CD4-positive, alpha-beta T cell treated with Interleukin-15 for 1 hour (primary cell): ENCODE measurements at places on chromosomes 11 and 22.
A peak's percentile ranks its signal among the peaks of the same experiment; 100 is the strongest.

DNA sequence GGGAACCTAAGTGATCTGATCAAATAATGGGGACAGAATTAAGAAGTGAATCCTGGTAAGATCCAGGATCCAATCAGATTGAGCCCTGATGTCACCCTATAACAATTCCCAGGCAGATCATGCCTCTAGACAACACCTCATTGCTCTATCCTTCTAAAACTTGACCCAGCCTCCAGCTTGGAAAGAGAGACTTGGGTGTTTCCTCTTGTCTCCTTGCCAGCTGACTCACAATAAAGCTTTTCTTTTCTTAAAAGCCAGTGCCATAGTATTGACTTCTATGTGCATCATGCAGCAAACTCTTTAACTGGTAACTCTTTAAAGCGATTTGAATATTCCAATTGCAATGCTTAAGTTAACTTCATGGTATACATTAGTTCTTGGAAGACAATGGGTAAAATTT, 109.6 kb upstream of the CHORDC1 start:
- no peak for DNase-seq

GRCh38 chr11:66126064-66126463, 56.0 kb downstream of the PACS1 start:
- peak; percentile 23 for DNase-seq

DNA sequence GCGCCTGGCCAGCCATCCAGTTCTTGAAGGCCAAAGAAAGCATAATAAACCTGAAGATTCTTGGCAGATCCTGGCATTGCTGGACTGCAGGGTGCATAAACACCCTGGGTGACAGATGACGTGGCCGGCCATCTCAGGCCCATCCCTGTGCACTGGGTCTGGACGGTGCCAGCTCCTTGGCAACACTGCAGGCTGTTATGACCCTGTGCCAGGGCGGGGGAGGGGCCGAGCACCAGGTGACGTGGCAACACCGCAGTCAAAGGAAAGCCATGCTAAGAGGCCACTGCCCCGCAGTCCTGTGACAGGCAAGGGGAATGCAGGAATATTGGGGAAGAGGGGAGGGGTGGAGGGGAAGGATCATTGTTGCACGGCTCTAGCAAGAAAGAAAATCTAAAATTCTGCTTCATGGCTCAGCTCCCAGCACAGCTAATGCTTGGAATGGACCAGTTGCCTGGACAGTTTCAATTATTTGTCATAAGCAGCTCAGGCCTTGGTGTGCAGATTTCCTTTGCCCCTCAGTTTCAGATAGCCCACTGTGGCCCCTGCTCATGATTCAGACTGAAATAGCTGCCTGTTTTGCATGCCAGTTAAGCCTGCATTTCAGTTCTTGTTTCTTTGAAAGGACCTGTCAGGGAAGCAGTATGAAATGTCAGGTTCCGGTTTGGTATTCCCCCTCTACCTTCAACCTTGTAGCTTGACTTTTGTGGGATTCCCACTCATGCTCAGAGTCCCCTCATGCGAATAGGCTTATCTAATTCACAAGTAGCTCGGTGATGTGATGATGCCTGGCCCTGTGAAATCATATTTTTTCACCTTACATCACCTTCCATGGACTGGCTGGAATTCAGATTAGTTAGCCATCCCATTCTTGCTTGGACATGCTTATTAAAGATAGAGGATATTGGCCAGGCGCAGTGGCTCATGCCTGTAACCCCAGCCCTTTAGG, 29.7 kb upstream of the DDX6 start:
- DNase-seq = peak; percentile 66

GRCh38 chr11:59207988-59208451, 4.7 kb downstream of the MPEG1 start:
- peak; percentile 49 for DNase-seq

- no peak for DNase-seq
Observed at GRCh38 chr11:78080084-78080817, 589 bp upstream of the NDUFC2 start.

DNA sequence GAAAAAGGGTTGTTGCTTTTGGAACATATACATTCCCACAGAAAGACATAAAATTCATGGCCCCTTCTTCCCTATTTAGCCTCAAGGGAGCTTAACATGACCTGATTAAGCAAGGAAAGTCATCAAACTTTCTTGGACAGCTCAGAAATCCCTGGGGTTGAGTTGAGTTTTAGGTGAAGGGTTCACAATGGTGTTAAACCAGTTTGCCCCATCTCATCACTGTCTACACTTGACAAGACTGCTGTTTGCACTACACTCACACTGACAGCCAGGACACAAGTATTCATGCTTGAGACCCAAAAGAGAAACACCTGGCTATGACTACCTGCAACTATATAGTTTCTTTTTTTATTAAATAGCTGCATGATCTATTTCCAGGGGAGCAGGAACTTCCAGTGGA, 209.8 kb upstream of the TMEM45B start:
- no peak for DNase-seq

DNA sequence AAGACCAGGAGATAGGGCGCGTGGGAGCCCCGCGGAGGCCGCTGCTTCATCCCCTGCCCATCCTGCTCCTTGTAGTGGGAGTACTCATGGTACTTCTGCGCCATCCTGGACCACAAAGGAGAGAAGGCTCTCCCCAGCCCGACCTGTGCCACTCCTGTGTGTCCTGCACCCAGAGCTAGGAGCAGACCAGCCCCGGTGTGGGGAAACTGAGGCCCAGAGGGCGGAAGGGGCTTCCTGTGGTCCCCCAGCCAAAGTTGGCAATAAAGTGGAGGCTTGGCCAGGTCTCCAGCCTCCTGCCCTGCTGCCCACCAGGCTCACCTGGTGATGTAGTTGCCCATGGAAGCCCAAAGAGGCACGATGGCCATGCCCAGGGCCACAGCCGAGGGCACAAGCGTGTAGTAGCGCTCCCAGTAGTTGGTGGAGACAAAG, 4.7 kb downstream of the UNC93B1 start:
- DNase-seq = no peak

- no peak for DNase-seq
Observed at GRCh38 chr11:115317277-115318185, 186.7 kb downstream of the CADM1 start.

DNA sequence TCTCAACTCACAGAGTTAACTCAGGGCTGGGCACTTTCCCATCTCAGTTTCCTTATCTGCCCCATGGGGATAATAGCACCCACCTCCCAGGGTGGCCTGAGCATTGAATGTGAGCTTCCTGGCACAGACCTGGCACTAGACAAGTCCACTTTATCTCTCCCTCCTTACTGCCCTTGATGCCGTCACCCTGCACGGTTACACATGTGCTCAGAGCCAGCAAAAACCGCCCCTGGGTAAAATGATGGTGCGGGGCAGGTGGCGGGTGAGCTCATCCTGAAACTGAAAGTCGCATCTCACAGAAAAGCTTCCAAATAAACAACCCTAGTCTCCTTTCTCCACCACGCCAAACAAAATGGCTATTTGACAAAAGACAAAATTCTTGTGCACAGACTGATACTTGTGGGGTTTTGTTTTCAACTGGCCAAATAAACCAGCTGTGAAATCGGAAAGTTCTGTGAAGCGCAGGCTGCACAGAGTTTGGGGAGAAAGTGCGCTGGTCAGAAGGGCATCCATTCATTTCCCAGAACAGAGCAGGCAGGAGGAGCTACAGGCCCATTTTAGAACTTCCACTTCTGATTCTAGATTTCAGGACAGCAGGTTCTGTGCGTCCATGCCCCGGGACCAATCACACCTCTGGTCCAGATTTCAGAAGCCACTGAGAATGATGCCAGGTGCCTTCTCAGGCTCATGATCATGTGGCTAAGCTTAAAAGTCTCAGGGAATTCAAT, 138.1 kb downstream of the SHANK2 start:
- no peak for DNase-seq

- DNase-seq = no peak
Observed at GRCh38 chr11:45560913-45561281, 104.5 kb downstream of the CHST1 start.

DNA sequence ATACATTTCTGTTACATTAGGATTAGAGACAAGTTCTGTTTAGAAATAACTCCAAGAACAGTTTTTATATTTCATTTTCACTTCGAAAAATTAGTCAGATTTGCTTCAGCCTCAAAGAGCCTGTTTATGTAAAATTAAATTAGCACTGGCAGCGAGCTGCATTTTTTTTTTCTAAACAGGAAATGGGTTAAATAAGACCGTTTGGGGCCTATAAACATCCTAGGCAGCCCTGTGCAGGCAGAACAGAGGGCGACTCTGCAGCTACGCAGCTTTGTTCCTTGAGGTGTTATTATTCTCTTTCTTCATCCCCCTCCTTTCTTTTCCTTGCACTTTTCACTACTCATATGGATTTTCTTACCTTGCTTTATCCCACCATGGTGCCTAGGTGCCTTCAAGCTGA, 48.7 kb downstream of the CWC15 start:
- DNase-seq = no peak

DNA sequence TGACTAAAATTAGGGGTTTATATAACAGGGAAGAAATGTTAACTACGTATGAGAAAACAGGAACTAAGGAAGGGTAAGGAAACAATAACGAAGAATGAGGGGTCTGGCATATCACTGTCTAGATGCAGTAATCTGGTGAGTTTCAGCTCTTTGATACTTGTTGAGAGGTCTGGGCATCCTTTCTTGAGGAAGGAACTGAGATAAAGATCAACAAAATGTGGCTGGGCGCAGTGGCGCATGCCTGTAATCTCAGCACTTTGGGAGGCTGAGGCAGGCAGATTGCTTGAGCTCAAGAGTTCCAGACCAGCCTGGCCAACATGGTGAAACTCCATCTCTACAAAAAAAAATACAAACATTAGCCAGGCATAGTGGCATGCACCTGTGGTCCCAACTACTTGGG, 2.7 kb downstream of the DCDC1 start:
- DNase-seq = no peak

- peak; percentile 22 for DNase-seq
Observed at GRCh38 chr22:18156878-18157713, 7.1 kb downstream of the USP18 start.

- no peak for DNase-seq
Observed at GRCh38 chr22:49073873-49074417, 753.7 kb downstream of the BRD1 start.

- DNase-seq = no peak
Observed at GRCh38 chr22:31056986-31057599, 24.0 kb upstream of the SMTN start.

GRCh38 chr11:65917434-65918210, 1.2 kb downstream of the C11orf68 start:
- no peak for DNase-seq

- DNase-seq = no peak
Observed at GRCh38 chr11:46944356-46945075, 8.0 kb downstream of the CSTPP1 start.

GRCh38 chr22:31271485-31271884, 20.8 kb downstream of the PIK3IP1 start:
- DNase-seq = no peak

- DNase-seq = no peak
Observed at GRCh38 chr11:65654375-65655349, 8.1 kb downstream of the RELA start.

DNA sequence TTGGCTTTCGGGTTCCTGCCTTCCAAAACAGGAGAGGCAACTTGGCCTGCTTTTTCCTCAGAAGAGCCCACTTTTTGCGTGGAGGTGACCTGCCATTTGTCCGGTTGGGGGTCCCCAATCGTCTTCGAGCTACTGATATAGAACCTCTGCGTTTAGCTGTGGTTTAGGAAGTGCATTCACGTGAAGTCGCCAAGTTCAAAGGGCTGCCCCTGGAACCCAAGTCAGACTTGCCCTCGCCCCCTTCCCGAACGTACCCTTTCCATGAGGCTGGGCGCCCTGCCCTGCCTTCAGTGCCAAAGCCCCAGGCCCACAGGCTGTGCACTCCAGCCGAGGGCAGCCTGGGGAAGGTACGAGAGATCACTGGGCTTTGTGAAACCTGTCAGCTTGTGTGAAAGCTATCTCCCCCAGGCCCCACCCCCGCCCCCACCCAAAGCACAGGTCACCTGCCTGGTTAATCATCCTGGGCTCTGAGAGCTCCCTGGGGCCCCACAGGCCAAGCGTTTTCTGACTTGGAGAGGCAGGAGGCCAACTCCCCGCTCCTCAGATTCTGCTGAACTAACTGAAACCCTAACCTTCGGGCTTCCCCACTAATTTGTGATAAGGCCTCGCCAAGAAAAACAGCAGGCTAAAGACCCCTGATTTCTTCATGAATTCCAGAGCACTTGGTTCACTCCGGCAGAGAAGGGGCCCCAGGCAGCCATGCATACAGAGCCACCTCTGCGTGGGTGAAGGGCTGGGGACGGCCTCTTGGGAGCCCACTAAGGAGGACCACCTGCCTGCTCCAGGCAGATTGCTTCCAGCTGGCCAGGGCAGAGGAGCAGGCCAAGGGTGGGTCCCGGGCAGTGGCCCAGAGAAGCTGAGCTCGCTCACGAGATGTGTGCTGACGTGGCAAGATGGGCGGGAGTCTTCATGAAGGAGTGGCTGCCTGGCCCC, 25.8 kb upstream of the KCNQ1OT1 start:
- DNase-seq = no peak

GRCh38 chr11:12723421-12724300, 49.4 kb downstream of the TEAD1 start:
- DNase-seq = no peak

DNA sequence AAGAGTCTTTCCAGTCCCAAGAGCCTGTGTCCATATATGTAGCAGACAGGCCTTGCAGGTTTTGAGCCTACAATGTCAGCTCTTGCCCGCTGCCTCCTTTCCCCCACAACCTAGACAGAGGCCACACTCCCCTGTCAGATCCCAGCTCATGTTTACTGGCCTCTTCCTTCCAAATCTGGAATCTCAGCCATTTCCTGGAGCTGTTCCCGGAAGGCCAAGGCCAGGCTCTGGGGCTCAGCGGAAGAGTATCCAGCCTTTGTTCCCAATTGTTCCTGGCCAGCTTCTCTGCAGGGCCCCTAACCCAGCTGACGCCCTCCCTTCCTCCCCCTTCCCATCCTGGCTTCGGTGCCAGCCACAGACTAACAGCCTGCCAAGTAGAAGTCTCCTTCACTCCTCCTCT, 1.0 kb upstream of the ROBO4 start:
- no peak for DNase-seq

GRCh38 chr11:12241971-12242672, 131.7 kb downstream of the MICAL2 start:
- peak; percentile 33 for DNase-seq

DNA sequence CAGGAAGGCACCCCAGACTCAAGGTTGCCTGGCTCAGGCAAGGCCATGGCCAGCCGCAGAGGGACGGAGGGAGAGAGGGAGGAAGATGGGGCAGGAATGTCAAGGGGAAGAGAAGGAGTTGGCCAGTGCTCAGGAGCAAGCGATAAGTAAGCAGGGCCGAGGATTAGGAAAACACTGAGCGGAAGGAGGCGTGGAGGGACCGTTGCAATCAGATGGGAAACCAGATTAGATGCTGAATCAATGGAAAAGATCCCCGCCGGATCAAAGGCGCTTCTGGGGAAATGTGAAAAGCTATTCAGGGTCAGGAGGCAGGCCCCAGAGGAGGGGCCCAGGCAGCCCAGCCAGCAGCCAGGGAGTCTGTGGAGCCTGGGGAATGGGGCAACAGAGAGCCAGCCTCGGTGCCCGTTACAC, 26.6 kb upstream of the MYEOV start:
- DNase-seq = no peak

GRCh38 chr11:66849501-66850234, 6.4 kb downstream of the RCE1 start:
- DNase-seq = no peak

GRCh38 chr22:37843741-37844089, 419 bp downstream of the ANKRD54 start:
- DNase-seq = no peak
